ENCODE measurements at places on chromosomes 16 and 17. TPM values are rescaled to one million over a fixed set of nuclear protein-coding genes. Genes with fewer than 3 reads are reported as not detected.

The MYL11 gene
- 1.2 TPM for total RNA-seq

- DNase-seq, result no peak
These were observed 134.3 kb downstream of the CCT6B start for GRCh38 chr17:34827008-34827407.

- DNase-seq, result no peak
These were observed 317.2 kb upstream of the ZFHX3 start for GRCh38 chr16:73365016-73365551.

DNA sequence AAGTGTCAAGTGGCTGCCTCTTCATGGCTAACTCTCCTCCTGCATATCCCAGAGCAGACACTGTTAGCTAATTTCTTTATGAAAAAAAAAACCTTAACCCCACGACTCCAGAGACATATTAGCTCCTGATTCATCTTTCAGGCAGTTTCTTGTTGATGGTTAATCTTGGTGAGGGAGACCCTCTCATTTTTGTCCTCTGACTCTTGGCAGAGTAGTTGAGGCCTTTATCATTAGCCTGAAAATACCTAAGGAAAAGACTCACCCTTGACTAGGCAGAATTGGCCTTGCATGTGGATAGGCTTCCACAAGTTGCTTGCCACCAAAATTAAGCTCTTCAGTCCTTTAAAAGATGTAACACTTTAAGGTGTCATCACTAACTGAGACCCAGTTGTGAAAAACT lies 4.0 kb downstream of the CRYBA1 start:
- no peak for DNase-seq

The KCNH6 gene
- total RNA-seq, result 1.8 TPM

The CCL8 gene
- total RNA-seq, result not detected

Measured in H1 (cell line).